Activated T-cell treated with anti-CD3 and anti-CD28 coated beads, Interleukin-2, amount 50 U/mL, for 1 hour (primary cell): ENCODE measurements at places on chromosomes 1 and 21.

- no peak for DNase-seq
Measured at GRCh38 chr1:165954940-165955339, 127.5 kb downstream of the UCK2 start.

DNA sequence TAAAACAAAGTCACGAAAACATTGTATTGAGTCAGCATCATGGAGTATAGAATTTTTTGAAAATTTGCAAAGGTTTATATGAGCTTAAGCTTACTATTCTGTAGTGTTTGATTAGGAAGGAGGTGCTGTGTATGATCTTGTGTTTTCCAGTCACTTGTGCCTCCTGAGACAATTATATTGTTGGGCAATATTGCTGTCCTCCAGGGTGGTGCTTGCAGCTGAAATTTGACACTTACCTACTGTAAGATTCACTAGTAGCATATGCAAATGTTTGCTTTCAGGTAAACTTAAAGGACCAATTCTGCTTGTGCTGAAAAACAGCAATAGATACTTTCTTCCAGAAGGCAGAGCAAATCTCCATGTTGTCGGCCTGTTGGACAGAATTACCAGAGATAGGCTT lies 268.0 kb downstream of the TGFB2 start:
- no peak for DNase-seq

DNA sequence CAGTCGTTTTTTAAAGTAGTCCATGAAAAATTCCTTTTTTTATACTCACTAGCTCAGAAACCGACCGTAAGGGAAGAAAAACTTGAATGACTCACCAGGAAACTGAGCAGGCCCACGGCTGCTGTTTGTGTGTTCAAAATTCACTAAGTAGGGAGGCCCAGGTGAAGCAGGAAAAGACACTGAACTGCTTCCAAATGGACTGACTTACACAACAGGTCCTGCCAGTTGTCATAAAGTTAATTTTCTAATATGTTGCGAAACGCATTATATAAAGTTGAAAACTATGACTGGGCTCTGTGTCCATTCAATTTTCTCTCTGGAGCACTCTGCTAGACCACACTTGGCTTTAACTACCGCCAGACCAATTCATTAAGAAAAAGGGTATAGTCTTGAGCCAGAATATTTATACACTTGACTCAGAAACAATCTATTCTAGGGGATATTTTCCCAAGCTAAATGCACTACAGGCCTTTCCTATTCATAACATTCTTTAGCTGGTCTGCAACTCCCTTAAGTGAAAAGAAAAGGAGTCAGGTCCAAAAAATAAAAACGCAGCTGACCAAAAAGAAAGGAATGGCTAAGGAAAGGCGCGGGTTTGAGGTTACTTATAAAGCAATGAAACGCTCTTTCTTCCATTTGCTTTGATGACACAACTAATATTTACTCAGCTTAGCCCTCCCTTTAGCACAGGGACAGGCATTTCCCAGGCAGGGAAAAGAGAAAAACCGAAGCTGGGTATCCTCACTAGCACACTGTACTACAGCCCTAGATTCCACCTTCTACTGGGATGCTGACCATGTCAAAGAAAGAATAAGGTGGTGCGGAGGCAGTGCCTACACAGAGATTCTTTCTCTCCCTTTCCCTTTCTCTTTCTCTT lies 306.3 kb upstream of the ESRRG start:
- DNase-seq = no peak

- DNase-seq = no peak
Measured at GRCh38 chr1:181390410-181391077, 92.8 kb upstream of the CACNA1E start.
